Cortex of kidney (tissue), 1 donor: ENCODE measurements at places on chromosomes 5 and 9.

GRCh38 chr9:81489046-81489445 is 200.3 kb downstream of the TLE1 start:
- DNase-seq, result no peak

- DNase-seq, result no peak
Observed at GRCh38 chr5:178403956-178404600, 171.5 kb upstream of the PHYKPL start.

- no peak for DNase-seq
Observed at GRCh38 chr5:18244309-18244708, 610.0 kb downstream of the TAF11L14 start.

- no peak for DNase-seq
Observed at GRCh38 chr5:10337986-10338385, 15.5 kb upstream of the MARCHF6 start.

- no peak for DNase-seq
Observed at GRCh38 chr5:151086192-151086869, 5.5 kb upstream of the TNIP1 start.
